ENCODE measurements at places on chromosomes 1 and 21.

DNA sequence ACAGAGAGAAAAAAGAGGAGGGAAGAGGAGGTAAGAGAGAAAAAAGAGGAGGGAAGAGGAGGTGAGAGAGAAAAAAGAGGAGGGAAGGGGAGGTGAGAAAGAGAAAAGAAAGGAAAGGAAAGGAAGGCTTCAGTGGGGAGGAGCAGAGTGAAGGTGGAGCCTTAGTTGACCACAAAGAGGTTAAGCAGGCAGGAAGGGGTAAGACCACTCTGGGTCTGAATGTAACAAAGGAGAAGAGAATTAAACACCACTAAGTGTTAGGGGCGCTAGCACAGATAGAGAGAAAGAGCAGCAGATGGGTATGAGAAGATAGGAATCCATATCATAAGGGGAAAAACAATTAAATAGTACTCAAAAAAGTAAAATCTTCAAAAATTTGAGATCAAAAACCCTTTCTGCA is 6.6 kb downstream of the PTPN14 start:
- DNase-seq: no peak

- DNase-seq: no peak
These were observed 1.6 kb downstream of the TENT5C start for GRCh38 chr1:117607471-117607870.

DNA sequence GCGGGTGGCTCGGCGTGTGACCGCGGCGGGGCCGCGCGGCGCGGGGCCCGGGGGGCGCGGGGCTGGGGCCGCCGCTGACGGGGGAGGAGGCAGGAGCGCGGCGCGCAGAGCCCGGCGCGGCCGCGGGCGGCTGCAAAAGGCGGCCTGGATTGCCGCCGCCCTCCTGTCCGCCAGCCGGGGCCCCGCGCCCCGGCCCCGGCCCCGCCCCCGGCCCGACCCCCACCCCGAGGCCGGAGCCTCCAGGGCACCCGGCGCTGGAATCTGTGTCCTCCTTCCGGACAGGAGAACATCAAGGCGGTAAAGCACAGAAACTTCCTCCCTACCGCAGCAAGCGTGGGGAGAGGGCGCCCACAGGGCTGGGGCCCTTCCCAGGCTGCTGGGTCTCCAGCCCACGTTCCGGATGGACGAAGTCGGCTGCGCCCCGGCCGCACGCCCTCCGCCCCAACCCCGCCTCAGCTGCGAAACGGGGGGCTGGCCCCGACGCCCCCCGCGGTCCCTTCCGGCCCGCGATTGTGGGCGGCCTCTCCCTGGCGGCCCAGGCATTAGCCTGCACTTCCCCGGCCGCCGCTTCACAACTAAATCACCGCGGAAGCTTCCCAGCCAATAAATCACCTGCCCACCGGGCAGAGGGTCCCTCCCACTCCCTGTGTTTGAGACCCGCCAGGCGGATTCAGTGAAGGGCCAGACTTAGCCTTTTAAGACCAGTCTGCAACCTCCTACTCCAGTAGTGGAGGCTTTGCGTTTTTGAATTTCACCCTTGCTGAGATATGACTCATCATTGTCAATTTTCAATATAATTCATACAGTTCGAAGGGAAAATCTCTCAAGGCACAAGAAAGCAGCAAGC is 106.0 kb downstream of the SLC45A1 start:
- no peak for DNase-seq

DNA sequence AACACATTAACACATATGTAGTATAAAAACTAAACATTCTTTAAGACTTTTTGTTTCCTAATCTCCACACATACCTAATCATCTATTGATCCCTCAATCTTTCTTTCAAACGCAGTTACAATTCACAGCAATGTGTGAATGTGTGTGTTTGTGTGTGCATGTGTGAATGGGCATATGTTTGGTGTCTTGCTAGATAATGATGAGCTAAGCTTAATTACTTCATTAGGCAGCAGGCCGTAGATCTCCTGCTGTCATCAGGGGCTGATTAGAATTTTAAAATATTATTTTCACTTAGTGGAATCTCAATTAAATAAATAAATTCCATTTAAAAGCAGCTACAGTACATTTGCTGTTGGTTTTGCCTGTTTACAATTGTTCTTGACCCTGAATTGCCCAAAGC is 187.8 kb upstream of the LHX8 start:
- no peak for DNase-seq

- DNase-seq: no peak
These were observed 5.6 kb downstream of the KIFAP3 start for GRCh38 chr1:170068923-170069322.

GRCh38 chr1:199085903-199086302 is 447.1 kb downstream of the PTPRC start:
- no peak for DNase-seq

DNA sequence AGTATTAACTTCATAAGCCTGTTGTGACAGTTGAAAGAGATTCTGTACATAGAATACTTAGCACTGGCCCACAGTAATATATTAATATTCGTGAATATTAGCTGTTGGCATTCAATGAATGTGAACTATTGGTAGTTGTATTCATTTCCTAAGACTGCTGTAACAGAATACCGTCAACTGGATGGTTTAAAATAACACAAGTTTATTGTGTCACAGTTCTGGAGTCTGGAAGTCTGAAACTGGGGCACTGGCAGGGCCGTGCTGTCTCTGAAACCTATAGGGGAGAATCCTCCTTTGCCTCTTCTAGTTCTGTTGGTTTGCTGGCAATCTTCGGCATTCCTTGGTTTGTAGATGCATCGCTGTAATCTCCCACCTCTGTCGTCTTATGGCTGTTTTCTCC is 47.5 kb downstream of the OLFML3 start:
- DNase-seq: no peak

DNA sequence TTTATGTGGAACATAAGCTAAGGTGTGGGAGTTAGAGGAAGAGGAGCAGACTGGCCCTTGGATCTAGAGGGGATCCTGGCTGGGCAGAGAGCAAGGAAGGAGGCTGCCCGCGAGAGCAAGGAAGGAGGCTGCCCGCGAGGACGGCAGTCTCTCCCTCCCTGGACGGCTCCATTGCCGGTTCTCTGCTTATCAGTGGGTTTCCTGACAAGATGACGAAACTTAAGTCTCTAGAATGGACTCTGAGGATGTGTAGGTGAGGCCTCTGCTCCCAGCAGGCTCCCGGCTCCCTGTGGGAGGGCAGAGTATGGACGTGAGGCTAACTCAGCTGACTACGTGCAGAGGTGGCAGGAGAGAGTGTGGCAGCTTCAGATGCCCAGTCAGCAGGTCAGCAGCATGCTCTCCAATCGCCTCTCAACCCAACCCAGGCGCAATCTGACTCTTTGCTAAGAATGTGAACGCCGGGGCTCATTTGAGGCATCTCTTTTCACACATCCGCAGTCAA is 6.1 kb downstream of the MYBPHL start:
- no peak for DNase-seq

GRCh38 chr1:36835696-36836095 is 198.6 kb downstream of the GRIK3 start:
- no peak for DNase-seq
